ENCODE measurements at places on chromosomes 4 and X.

DNA sequence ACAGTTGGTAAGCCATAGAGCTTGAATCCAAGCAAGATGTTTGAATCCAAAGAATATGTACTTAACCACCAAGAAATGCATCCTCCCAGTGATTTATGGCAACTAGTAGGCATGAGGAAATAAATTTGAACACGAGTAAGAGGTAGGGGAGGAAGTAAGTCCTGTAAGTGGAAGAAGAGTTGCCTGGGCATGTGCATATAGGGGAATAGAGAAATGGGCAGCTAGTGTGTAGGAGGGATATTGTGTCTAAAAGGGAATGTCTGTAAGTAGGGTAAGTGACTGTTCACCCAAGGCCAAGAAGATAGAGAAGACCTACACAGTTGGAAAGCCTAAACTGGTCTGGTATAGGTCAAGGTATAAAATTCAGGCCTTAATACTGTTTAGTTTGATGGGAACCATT lies 4.6 kb downstream of the SH3BGRL start:
- no peak for DNase-seq

DNA sequence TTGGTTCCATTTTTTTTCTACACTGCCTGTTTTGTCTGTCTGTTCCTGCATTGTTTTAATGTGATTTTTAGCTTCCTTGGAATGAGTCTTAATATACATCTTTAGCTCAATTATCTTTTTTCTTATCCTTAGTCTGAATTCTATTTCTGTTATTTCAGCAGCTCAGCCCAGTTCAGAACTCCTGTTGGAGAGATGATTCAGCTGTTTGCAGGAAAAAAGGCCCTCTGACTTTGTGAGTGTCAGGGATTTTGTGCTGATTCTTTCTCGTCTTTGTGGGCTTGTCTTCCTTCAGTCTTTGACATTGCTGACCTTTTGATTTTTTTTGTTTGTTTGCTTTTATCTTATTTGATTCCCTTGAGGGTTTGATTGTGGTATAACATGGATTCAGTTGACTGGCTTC lies 343.2 kb upstream of the TRAM1L1 start:
- DNase-seq = no peak

- no peak for DNase-seq
Measured at GRCh38 chrX:51798701-51799100, 55.5 kb downstream of the GSPT2 start.

DNA sequence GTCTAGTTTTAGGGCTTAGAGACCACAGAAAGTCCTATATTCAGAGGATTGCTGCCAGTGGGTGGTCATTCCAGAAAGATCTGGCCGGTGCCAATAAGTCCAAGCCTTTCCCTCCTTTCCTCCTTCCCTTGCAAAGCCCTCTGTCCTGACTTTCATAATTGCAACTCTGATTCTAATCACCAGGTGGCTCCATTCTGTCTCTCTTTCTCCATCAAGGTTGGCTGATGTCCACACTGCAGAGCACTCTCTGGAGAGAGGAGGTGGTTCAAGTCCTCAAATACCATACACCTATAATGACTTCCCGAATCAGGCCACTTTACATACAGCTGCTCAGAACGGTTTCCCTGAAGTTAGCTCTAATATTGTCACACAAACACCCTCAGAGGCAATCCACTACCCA lies 22.4 kb upstream of the ARMCX4 start:
- DNase-seq = peak; percentile 12

DNA sequence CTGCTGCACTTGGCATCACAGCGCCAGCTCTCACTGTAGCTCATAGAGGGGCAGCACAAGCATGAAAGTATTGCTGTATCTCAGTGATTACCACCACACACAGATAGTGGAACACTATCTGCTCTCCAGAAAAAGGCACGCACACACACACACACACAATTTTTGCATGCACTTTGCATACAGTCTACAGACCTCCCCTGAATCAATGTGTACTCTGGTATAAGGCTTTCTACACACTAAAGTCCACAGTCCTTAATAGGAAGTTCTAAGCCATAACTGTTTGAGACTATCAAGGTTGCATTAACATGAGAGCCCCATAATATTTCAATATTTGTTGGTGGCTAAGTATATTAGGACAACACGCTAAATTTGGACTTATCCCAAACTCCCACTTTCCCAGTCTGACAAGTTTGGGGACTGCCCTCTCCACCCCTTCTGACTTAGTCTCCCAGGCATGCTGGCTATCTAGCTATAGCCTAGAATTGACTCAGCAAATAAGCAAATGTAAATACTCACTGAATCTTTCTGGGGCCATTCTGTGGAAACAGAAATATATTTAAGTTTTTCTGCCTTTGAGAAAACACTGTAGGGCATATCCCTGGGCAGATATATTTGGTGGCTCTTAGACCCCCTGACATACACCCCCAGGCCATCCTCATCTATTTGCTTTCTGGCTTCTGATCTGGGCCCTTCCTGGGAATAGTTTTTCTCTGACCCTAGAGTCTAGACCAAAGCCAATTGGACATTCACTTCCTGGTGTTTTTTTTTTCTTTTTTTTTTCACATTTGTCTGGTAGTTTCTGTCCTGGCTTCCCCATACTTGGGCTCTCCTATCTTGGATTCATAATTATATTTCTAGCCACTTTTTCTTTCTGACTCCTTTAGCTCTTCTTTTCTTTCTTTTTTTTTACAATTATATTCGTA lies 36.4 kb upstream of the CT47C1 start:
- no peak for DNase-seq

- DNase-seq = no peak
Measured at GRCh38 chrX:48791063-48791820, 4.9 kb downstream of the GATA1 start.

GRCh38 chrX:103747163-103747562 lies 29.5 kb upstream of the PLP1 start:
- no peak for DNase-seq

GRCh38 chr4:76300012-76300411 lies 6.5 kb upstream of the STBD1 start:
- no peak for DNase-seq

DNA sequence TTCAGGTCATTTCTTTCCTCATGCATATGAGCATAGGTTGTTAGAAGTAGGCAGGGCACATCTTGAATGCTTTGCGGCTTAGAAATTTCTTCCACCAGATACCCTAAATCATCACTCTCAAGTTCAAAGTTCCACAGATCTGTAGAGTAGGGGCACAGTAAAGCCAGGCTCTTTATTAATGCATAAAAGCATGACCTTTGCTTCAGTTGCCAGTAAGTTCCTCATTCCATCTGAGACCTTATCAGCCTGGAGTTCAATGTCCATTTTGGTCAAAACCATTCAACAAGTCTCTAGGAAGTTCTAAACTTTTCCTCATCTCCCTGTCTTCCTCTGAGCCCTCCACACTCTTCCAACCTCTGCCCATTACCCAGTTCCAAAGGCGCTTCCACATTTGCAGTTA lies 77.7 kb downstream of the MAP9 start:
- DNase-seq = no peak

DNA sequence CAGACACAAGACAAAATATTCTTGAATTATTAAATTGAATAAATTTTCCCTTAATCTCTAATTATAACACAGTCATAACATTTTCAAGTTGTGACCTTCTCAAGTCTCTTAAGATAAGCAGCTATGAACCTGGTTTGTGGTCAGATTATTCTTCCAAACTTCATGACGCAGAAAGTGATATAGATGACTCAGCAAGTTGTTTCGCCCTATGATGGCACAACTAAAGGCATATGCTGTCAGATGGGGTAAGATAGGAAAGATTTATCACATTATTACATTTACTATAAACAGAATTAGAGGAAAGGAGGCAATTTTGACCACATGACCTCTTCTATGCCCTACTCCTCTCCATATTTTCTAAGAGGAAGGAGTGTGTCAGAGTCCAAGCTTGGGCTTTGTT lies 4.6 kb upstream of the DCAF12L2 start:
- DNase-seq = no peak

DNA sequence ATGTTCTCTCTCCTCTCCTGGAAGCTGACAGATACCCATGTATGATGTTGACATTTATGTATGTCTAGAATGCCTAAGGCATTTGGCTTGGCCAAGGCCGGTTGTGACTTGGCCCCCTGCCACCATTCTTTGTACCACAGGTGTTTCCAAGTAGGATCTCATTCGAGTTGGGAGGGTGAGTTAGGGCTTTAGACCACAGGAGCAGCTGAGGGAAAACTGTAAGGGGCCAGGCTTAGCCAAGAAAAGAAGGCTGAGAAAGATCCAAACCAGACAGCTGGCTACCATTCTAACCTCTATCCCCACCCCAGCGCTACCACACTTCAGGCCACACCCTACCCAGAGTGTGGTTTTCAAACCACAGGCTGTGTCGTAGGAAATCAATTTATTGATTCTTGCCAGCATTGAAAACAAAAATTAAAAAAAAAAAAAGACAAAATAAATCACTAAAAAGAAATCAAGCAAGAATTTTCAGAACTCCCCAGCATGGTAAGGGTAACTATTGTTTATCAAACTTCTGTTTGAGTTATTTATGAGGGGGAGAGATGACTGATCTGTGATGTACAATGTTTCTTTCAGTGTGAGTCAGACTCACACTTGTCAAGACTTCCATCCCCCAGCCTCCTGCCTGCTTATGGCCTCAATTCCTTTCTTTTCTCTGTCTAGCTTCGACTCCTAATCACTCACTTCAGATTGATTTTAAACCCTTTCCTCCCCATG lies 9.9 kb downstream of the TMSB4X start:
- no peak for DNase-seq

DNA sequence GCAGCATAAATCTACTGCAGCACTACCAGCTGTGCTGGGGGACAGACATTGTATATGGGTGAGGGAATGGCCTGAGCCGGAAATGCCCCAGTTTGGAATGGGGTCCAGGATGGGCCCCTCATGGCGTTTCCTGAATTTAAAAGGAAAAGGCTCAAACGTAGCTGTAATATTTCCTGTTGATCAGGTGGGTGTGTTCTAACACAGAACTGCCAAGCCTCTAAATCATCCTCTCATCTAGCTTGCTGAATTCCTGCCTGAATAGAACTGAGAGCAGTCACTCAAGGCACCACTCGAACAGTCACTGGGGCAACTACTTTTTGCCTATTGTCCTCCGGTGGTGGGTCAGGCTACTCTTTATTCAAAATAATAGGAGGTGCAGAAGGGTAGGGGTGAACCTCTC lies 28.7 kb downstream of the ADH6 start:
- no peak for DNase-seq

DNA sequence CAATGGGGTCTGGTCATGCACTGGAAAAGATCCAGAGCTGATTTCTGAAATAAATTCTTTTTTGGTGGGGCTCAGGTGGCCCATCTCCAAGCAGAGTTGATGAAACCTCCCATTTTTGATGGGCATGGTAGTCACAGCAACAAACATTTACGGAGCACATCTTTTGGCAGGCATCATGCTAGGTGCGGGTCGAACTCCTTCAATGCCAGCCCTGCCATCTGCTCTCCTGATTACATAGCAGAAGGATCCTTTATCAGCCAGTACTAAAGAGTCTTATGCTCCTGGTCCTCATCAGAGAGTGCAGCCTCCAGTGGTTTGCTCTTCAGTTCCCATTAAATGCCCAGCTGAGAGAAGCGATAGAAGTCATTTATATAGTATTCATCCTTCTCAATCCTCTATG lies 121.7 kb downstream of the GRXCR1 start:
- no peak for DNase-seq

DNA sequence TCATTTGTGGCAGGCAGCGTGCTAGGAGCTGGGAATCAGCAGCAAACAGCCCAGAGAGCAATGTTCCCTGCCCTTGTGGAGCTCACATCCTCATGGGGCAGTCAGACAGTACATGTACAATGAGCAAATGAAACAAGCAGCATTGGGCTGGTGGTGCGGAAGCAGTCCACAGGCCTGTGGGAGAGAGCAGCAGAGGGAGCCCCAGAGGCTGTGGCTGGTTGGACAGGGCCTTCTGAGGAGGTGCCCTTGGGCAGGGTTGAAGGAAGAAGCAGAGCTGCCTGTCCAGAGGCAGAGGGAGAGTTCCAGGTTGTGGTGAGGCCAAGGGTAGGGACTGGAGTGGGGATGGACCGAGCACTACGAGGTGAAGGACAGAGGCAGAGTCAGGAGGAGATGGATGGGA lies 22.5 kb downstream of the MMGT1 start:
- no peak for DNase-seq

- DNase-seq = no peak
Measured at GRCh38 chr4:105620640-105621323, 68.4 kb downstream of the ARHGEF38 start.

- DNase-seq = no peak
Measured at GRCh38 chr4:171016145-171016544, 797.1 kb upstream of the GALNTL6 start.

DNA sequence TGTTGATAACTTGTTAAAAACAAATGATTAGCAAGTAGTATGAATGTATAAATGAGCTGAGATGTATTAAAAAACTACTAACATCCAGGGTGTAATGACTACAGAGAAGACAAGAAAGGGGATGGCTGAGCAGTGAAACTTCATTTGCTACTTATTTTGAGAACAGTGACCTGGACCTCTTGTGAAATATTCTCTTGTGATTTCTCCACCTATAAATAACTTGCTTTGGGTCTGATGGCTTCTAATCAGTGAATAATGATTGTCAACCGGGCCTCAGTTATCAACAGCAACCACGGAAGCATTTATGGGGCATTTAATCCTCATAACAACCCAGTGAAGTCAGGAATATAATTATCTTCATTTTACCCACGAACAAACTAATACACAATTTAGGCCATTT lies 154.2 kb upstream of the HAND2 start:
- no peak for DNase-seq

DNA sequence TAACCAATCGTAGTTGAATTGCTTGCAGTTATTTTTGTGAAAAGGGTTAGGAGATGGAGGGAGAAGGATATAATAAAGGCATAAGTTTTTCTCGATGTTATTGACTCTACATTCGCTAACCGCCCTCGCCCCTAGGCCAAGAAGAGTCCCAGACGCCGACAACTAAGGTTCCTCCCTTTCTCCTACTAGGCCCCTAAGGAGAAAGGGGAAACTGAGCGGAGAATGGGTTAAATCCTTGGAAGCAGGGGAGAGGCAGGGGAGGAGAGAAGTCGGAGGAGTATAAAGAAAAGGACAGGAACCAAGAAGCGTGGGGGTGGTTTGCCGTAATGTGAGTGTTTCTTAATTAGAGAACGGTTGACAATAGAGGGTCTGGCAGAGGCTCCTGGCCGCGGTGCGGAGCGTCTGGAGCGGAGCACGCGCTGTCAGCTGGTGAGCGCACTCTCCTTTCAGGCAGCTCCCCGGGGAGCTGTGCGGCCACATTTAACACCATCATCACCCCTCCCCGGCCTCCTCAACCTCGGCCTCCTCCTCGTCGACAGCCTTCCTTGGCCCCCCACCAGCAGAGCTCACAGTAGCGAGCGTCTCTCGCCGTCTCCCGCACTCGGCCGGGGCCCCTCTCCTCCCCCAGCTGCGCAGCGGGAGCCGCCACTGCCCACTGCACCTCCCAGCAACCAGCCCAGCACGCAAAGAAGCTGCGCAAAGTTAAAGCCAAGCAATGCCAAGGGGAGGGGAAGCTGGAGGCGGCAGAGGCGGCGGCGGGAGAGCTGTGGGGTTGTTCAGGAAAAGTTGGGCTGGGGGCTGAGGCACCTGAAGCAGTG lies 5.9 kb downstream of the ATOH1 start:
- no peak for DNase-seq

Data from pons (tissue), 1 donor.